Stimulated activated CD4-positive, alpha-beta T cell treated with anti-CD3 and anti-CD28 coated beads, Interleukin-1b, Interleukin-23, amount 100 ng/mL, for 24 hours (primary cell): ENCODE measurements at places on chromosomes 13 and 19.

GRCh38 chr19:38309615-38310278 is 5.7 kb downstream of the C19orf33 start:
- DNase-seq, result no peak

- no peak for DNase-seq
Measured at GRCh38 chr13:112735791-112736190, 46.0 kb downstream of the ATP11A start.

GRCh38 chr13:94683409-94683808 is 28.9 kb downstream of the SOX21 start:
- DNase-seq, result no peak

- DNase-seq, result no peak
Measured at GRCh38 chr19:38693380-38694223, 46.2 kb downstream of the ACTN4 start.

DNA sequence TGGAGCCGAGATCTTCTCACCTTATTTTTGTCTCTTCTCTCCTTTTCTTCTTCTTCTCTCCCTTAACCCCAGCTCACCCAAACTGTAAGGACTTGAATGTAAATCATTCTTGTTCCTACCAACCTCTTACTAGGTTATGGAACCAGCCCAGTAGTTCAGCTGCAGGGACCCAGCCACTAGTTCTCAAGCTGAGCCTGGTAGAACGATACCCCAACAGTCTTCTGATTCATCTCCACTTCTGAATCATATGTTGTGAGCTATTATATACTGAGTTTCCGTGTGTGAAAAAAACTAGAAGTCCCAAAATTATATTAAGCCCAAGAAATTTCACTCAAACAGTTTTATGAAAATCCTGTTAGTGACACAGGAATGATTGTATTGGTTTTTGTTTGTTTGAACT is 67.7 kb downstream of the DCT start:
- DNase-seq, result no peak

DNA sequence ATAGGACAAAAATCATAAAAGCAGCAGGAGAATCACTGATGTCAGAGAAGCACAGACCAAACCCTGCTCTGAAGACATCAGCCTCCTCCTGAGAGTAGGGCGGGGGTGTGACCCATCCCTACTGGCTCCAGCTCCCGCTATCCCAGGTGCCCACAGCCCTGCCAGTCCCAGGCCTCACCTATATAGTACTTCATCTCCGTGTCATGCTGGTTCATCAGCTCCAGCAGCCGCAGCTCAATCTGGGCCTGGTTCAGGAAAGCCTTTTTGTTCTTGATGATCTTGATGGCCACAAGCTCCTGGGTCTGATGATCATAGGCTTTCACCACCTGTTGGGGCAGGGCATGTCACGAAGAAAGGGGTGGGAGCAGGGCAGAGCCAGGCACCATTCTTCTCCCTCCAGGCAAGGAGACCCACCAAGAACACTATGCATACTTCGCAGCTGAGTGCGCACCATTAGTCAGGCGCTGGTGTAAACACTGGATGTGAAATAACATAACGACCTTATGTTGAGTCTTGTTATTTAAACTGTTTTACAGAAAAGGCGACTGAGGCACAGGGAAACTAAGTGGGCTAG is 4.2 kb downstream of the DYRK1B start:
- DNase-seq, result no peak

- no peak for DNase-seq
Measured at GRCh38 chr13:98824376-98825160, 72.1 kb upstream of the SLC15A1 start.

- DNase-seq, result no peak
Measured at GRCh38 chr13:36910545-36910944, 9.5 kb downstream of the SMAD9 start.

DNA sequence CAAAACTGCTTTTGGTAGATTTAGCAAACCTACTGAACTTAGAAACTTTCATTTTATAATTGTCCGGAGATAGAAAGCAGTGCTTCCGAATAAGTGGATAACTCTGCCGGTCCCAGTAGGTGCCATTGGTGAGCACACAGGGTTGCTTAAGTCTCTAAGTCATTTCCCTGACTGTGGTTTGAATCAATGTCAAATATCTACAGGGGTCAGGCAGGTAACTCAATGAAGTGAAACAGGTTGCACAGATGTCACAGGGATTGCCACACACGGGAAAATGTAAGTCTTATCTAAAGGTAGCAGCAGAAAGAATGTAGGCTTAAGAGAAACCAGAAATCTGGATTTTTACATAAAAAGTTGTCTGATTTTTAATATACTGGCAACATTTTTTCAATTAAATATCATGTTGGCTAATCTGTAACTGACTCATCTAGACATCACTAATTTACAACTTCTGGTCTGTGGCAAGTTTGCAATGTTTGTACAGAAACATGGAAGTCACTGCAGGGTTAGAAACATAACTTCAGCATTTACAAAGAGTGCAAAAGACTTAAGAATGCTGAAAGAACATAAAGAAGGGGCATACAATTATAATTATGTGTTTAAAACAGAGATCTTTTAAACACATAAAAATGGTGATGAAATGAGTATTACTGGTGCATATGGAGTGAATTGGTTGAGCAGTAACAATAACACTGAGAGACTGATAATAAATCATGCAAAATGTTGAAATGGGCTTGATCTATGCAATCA is 14.3 kb upstream of the LRRC63 start:
- DNase-seq, result no peak

DNA sequence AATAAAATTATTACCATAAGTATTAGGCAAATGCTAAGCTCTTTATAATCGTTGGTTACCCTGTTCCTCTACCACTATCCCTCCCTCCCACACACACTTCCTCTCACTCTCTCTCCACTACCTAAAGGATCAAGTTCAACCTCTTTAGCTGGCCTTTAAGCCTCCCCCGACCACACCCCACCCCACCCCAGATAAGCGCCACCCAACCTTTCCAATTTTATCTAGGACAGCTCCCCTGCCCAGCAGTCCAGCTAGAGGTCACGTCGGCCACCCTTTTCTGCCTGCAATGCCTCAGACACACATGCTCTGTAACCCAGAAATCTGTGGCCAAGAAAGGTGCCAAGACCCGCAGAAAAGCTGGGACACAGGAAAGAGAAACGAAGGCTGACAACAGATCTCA is 1.1 kb downstream of the LYPD4 start:
- DNase-seq, result no peak

DNA sequence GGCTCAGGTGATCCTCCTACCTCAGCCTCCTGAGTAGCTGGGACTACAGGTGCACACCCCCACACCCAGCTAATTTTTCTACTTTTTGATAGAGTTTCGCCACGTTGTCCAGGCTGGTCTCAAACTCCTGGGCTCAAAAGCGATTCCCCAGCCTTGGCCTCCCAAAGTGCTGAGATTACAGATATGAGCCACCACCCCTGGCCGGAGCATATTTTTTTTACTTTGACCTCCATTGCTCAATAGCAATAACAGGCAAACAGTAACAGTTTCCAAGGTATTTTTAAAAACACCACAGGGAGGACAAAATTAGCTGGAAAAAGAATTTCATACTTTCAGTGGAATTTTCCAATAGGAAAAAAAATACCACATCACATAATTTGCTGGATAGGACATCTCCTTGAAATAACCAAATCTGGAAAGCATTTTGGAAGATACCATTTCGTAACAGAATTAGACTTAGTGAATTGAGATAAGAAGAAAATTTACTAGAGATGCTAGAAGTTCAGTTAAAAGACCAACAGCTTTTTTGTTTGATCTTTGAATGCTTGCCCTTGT is 5.2 kb downstream of the DUXA start:
- no peak for DNase-seq
